ENCODE measurements at places on chromosomes 3 and 15.

DNA sequence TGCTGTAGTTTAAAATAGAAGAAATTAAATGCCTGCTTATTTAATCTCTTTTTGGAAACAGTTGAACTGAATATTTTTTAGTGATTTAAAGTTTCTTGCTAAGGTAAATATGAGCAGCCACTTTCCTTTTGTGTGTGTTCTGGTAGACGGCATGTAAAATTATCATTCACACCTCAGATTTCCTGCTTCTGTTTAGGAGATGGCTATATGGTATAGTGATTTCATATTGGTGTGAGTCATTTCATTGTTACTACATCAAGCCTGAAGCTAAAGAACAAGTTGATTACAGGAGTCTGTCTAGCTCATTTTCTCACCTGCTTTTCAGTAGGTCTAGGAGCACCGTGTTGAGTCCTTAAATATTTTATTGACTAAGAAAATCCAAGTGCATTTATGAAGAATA, 2.2 kb downstream of the LRCH3 start:
- DNase-seq = no peak

DNA sequence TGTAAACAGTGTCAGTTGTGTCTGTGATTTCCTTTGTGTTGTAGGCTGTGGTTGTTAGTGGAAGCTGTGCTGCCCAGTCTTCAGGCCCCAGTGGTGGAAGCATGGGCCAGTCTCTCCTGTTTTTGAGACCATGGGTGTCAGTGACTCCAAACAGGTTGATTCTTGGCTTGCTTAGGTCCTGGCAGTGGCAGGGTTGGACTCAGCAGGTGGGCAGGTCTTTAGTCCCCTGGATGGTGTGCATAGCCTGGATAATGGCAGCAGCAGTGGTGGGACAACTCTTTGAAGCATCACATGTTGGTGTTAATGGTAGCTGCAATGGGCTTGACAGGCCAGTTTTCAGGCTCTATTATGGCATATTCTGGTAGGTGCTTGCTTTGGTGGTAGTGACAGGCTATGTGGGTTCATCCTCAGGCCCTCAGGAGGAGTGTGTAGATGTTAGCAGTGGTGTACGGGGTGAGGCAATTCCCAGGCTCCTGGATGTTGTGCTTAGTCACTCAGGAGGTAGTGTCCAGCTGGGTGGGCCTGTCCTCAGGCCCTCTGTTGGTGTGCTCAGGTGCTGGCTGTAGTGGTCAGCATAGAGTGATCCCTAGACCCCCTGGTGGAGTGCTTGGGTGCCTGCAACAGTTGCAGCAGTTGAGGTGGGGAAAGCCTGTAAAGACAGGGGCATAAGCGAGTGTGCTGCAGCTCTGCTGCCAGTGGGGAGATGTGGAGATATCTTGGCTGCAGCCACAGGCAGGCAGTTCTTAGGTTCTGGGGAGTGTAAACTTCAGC, 596.7 kb downstream of the PDCD6IP start:
- DNase-seq = no peak

GRCh38 chr3:141941093-141941492, 64.7 kb downstream of the ATP1B3 start:
- DNase-seq = no peak

DNA sequence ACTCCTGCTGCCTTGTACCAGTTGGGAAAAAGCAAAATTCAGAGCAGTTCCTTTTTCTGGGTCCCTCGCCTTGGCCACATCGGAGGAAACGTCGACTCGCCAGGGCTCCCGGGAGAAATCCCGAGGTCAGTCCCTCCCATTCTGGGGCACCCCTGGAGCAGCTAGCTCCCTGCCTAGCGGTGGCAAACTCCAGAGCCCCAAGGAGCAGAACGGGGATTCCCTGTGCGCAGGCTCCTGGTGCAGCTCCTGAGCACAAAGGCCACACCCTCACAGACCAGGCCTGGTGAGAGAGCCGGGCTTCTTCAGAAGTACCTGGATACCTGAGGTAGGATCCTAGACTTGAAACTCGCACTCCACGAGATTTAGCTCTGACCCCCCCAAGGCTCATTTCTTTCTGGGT, 2.6 kb downstream of the LRRC3B start:
- DNase-seq = no peak

DNA sequence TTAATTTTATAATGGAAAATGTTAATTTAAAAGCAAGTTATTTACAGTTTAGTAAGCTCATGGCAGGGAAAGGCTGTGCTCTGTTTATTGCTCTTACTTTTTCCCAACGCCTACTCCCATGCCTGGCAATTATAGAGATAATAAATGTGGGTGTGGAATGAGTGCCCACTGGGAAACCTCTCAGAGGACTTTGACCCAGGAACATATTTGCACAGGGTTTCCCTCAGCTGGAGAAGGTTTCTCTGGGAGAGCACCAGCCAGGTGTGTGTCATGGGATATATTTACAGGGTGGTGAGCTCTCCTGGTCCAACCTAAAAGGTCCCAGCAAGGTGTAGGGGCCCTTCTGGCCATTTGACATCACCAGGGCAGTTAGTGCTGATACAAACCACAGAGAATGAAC, 27.9 kb downstream of the ZNF710 start:
- DNase-seq = no peak

DNA sequence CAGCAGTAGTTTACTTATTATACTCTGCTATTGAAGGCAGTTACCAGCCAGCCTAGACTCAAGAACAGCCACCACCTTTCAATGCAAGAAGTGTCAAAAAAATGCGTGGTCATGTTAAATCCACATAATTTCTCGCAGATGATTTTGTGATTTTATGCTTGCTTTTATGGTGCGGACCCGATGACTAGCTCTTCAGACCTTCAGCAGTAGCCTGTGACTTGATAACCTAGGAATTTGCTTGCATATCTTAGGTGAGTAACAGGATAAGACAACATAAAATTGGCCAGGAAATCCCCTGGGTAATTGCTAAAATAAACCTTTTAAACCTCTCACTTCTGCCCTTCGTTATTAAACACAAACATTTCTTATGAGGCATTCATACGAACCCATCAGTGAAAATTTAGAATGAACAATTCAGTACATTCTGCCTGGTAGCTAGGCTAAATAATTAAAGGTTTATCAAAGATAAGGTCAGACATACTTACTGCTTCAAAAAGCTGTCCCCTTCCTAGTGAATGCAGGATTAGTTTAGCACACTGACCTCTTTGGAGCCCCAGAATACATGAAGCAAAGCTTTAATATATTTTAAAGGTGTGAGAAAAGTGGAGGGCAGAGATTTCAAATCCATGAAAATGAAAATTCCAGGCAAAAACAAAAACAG, 798.8 kb downstream of the OTOL1 start:
- DNase-seq = no peak

DNA sequence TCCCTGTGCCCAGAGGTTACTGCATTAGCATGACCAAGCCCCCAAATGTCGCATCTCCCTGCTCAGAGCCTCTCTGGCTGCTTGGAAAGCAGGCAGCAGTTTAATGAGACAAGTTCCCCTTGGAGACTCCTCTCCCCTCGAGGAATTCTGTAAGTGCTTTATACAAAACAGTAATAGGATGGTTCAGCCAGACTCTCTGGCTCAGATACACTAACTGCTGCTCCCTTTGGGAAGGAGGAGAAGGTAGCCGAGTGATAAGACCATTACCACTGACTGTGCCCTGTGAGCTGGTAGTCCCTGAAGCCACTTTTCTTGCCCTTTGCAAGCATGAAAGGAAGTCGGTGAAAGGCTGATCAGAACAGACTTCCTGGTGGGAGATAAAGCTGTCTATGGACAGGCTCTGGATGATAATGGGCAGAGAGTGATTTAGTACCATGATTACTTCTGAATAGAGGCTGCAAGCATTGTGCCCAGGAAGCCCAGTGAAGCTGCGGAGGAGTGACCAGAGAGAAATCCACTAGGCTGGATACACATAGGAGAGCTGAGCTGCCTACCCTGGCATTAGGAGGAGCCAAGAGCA, 100.8 kb downstream of the SEMA6D start:
- no peak for DNase-seq

- no peak for DNase-seq
Observed at GRCh38 chr3:143605233-143605950, 242.9 kb downstream of the SLC9A9 start.

- no peak for DNase-seq
Observed at GRCh38 chr3:158845765-158846350, 44.0 kb downstream of the MFSD1 start.

Data from posterior cingulate gyrus (tissue), 11 donors.